ENCODE measurements at places on chromosomes 2 and 18. TPM values are rescaled to one million over a fixed set of nuclear protein-coding genes. Genes with fewer than 3 reads are reported as not detected.

CXCR4 gene
- 862 TPM for polyA plus RNA-seq

MERTK gene
- polyA plus RNA-seq: 0.33 TPM

DAPL1 gene
- polyA plus RNA-seq: not detected

IL36A gene
- not detected for polyA plus RNA-seq

PLGLB1 gene
- 1.5 TPM for polyA plus RNA-seq

TXNDC9 gene
- 48.2 TPM for polyA plus RNA-seq

CFC1 gene
- not detected for polyA plus RNA-seq

FNDC4 gene
- not detected for polyA plus RNA-seq

CTDSP1 gene
- polyA plus RNA-seq: 16.2 TPM

KANSL1L gene
- polyA plus RNA-seq: 0.90 TPM

NEUROD1 gene
- not detected for polyA plus RNA-seq

KIAA2012 gene
- not detected for polyA plus RNA-seq

C2orf80 gene
- not detected for polyA plus RNA-seq

C2orf66 gene
- polyA plus RNA-seq: not detected

PSTPIP2 gene
- 1.1 TPM for polyA plus RNA-seq
